ENCODE measurements at places on chromosomes 5 and 9. TPM values are rescaled to one million over a fixed set of nuclear protein-coding genes. Genes with fewer than 3 reads are reported as not detected.

GRCh38 chr9:77726814-77727213, 78.7 kb upstream of the GNA14 start:
- DNase-seq: no peak

DNA sequence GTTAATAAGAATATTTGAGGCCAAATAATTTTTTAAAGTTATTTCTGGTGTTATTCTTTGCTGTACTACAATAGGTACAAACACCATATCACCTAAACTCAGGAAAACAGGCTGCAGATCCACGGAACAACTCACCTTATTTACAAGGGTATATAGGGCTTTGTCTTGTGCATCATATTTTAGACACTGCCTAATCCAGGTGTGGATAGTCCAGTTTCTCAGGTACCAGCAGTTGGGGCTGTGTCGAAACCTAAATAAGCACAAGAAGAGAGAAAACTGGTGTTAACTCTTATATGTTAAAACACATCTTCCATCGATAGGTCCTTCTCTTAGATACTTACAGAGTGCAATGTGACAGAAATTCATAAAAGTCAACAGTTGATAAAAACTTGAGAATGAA, 82.2 kb downstream of the MRPS27 start:
- DNase-seq: no peak

S100Z gene
- total RNA-seq: not detected

DNA sequence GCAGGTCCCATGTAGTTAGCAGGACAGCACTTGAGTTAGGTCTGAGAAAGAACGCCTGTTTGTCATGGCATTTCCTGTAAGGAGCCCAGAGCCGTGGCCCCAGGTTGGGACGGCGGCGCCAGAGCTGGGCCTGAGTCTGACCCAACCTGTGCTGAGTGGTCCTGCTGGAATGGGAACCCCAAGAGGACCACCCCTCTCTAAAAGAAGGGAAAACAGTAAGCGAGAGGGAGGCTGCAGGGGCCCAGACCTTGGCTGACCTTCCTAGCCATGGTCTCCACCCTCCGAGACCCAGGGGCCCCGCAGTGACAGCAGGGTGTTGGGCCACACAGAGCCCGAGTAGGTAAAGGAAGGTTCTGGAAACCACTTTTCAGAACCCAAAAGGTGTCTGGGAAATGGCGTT, 1.8 kb upstream of the LRRC14B start:
- no peak for DNase-seq

DNA sequence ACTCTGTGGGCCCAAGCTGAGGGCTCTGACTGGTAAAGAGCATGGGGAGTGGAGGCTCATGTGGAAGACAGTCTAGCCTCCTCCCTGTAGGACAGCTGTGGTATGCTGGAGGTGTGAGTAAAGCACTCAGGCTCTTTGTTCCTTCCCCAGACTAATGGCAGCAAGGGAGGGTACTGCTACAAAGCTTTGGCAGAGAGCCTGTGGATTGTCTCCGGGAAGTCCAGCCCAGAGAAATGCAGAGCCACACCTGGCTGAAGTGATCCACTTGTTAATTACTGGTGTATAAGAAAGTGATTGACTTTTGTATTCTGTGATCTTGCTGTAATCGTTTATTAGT, 161.7 kb downstream of the OXCT1 start:
- peak; percentile 1 for DNase-seq

- no peak for DNase-seq
Measured at GRCh38 chr5:97075649-97076048, 66.8 kb downstream of the LIX1 start.

- DNase-seq: no peak
Measured at GRCh38 chr5:110588286-110588980, 138.0 kb downstream of the TMEM232 start.

- no peak for DNase-seq
Measured at GRCh38 chr5:3606121-3606831, 10.6 kb downstream of the IRX1 start.

DNA sequence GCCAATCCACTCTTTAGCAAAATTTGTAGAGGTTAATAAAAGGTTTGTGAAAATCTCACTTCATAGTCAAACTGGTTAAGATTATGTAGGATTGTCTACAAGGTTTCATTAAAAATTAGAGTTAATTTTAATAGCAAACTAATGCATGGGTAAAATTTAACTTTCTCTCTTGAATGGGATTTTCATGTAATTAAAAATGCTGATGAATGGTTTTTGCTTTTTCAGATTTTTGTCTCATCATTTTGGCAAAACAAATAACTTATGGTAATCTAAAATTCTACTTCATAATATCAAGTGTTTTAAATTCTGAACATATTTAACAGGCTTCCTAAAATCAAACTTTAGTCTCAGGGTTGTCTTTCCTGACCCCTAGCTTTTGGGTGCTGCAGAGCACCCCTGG, 113.8 kb upstream of the FAM174A start:
- DNase-seq: no peak

DNA sequence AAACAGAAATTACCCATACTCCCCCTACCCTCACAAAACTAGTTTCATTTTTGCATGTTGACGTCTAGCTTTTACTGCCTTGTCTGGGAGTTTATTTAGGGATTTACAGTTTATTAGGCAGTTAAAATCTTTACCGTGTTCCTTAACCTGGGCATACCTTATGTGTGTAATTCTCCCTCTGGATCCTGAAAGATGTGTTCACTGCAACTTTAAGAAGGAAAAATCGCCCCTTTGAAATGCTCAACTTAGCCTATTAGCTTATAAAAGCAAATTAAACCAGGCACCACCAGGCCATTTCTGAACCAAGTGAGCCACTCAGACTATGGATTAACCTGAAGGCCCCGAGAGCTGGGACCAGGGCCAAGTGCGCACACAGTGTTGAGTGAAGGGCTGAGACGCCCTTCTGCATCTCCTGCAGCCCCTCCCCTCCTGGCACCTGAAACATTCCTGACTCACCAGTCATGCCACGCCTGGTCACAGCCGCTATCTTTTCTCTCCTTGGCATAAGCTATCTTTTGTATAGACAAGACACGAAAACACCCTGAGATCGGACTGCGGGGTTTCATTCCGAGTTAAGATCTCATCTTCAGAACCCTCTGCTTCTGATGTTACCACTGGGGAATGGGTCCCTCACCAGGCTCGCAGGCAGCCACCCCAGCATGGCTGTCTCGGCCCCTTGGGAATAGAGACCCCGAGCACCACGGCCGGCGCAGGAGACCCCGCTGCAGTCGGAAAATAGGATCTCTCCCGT, 111.9 kb downstream of the ROR2 start:
- DNase-seq: no peak

RNF224 gene
- 0.23 TPM for total RNA-seq

- peak; percentile 32 for DNase-seq
Measured at GRCh38 chr9:2597483-2597882, 24.1 kb upstream of the VLDLR start.

DNA sequence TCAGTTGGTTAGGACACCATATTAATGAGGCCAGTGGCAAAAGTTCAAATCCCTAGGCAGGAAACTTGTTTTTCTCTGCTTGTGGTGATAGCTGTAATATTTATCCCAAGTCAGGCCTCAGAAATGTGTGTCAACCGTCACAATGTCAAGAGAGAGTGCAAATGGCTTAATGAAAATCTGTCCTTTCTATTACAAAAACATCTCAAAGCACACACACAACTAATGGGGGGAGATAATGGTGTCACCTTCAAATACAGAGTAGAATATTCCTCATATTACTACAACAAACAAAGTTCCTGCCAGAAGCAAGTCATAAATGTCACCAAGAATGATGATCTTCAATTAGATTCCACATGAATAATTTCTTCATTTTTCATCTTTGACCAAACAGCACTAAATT, 127.2 kb upstream of the MARCHF11 start:
- no peak for DNase-seq

FAM221B gene
- not detected for total RNA-seq

- DNase-seq: no peak
Measured at GRCh38 chr5:79408028-79408427, 105.9 kb downstream of the HOMER1 start.

- no peak for DNase-seq
Measured at GRCh38 chr9:105006514-105006913, 78.6 kb upstream of the ABCA1 start.

DNA sequence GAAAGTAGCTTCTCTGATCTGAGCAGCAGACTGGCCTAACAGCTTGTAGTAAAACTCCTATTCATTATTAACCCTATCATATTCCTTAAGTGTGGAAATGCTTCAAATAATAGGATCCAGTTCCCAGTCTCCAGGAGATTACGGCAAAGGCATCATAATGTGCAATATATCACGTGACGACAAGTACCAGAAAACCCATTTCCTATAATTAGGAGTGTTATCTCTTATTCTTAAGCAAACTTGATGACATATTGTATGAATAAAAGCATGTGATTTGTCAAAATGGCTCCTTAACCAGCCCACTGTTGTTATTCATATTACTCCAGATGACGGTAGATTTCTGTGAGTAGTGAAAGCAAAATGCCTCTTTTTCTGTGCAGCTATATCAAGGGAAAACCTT, 2.9 kb downstream of the SV2C start:
- DNase-seq: no peak

- no peak for DNase-seq
Measured at GRCh38 chr9:134526584-134527477, 114.8 kb upstream of the COL5A1 start.

C5orf58 gene
- not detected for total RNA-seq

- no peak for DNase-seq
Measured at GRCh38 chr9:111663301-111663823, 2.0 kb downstream of the GNG10 start.

SPINK13 gene
- not detected for total RNA-seq

PRDM9 gene
- not detected for total RNA-seq

- peak; percentile 10 for DNase-seq
Measured at GRCh38 chr5:91706785-91707520, 323.8 kb upstream of the ARRDC3 start.

CRHBP gene
- total RNA-seq: not detected

SPINK6 gene
- not detected for total RNA-seq

- DNase-seq: no peak
Measured at GRCh38 chr9:98552331-98552730, 156.4 kb downstream of the GABBR2 start.

DNA sequence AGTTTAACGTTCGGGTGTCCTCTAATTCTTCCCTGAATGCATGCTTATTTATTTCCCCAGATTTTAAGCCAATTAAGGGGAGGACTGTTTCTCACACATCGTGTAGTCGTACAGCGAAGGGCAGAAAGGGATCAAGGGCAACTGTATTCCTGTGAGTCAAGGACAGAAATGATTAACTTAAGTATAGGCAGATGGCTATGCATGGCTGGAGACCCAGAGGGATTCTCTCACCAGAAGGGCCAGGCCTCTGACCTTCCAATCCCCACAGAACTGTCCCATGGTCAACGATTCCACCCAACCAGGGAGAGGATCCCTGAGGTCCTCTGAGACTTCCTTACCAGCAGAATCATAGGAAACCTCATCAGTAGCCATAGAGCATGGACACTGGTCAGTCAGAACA, 161.8 kb upstream of the MAP1B start:
- no peak for DNase-seq

DOCK2 gene
- 6.1 TPM for total RNA-seq

- DNase-seq: no peak
Measured at GRCh38 chr9:121700165-121700831, 48.9 kb downstream of the DAB2IP start.

DNA sequence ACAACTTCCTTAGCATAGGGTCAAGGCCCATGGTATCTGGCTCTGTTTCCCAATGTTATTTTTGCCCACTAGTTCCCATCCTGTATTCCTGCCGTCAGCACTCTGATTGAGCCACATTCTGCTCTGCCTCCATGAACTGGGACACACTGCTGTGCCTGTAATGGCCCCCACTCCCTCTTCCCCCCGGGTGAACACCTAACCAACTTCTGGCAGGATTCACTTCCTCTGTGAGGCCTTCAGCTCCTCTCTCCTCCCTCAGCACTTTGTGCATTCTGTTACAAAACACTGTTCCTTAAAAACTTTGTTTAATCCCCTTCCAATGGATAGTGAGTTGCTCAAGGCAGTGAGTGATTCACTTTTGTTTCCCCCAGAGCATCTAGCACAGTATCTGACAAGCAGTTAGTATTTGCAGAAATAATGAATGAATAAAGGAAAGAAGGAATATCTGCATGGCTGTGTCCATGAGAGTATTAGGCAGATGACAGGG, 183.6 kb downstream of the EFNA5 start:
- peak; percentile 48 for DNase-seq

DNA sequence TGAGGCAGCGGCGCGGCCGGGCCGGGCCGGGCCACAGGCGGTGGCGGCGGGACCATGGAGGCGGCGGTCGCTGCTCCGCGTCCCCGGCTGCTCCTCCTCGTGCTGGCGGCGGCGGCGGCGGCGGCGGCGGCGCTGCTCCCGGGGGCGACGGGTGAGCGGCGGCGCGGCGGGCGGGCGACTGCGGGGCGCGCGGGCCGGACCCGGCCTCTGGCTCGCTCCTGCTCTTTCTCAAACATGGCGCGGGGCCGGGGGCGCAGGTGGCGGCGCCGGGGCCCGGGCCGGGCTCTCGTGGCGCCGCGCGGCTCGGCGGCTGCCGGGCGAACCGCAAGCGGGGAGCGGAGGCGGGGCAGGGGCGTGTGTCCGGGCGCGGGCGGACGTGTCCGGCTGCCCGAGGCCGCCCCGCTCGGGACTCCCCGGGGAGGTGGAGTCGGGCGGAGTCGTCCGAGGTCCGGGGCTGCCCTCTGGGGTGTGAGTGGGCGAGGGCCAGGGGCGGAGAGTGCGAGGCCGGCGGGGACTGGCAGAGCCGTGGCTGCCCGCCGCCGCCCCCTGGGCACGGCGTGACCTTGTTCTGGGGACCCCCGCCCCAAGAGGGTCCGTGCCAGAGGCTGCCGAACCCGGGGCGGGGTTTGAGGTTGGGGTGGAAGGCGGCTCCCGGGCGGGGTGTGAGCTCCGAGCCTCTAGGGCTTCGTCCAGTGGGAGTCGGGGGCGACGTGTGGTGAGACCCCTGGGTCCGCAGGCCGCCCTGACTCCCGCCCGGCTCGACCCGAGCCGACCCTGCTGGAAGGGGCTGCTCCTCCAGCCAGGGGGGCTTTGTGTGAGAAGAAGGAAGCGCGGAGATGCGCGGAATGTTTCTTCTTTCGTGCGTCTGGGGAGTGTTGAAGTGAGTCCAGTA, 485 bp downstream of the TGFBR1 start:
- DNase-seq: peak; percentile 81

GRCh38 chr5:94081088-94081487, 339.7 kb upstream of the POU5F2 start:
- no peak for DNase-seq

- DNase-seq: peak; percentile 78
Measured at GRCh38 chr9:112020680-112021596, 124.3 kb downstream of the UGCG start.

SLC36A2 gene
- not detected for total RNA-seq

FST gene
- 4.7 TPM for total RNA-seq

GRCh38 chr5:39340506-39340905, 23.8 kb downstream of the C9 start:
- no peak for DNase-seq

DNA sequence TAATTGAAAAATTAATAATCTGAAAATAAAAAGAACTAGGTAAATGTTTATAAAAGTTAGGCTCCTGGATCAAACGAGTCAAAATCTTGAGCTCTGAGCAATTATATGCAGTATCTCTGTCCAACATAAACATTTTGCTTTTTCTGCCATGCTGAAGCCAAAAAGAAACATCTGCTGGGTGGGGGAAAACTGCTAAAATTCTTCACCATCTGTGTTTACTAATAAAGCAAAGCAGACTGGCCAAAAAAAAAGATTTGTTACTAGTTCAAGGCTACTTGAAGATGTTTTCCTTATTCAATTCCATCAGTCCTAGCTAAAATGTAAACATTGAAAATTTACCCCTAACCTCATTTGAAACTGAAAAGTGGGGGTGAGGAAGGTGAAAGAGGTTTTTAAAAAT, 29.7 kb downstream of the GTF3C4 start:
- no peak for DNase-seq

Data from LHCN-M2 (cell line).